ENCODE measurements at places on chromosomes 3 and 15.

GRCh38 chr15:25971053-25971452 lies 107.9 kb upstream of the ATP10A start:
- no peak for DNase-seq

DNA sequence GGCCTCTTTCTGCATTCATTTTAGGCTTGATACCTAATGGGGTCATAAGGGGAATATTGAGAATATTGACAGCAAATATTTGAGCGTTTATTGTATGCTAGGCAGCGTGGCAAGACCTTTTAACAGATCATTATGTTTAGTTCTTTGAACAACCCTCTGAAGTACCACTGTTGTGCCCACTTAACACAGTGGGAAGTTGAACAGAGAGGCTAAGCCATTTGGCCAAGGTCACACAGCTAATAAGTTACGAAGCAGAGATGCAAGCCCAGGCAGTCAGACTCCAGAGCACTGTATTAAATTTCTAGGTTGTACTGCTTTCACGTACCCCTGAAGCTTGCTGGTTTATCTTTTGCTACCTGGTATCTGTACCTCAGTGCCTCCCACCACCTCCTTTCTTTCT lies 1.1 kb downstream of the RAB7A start:
- DNase-seq = no peak

DNA sequence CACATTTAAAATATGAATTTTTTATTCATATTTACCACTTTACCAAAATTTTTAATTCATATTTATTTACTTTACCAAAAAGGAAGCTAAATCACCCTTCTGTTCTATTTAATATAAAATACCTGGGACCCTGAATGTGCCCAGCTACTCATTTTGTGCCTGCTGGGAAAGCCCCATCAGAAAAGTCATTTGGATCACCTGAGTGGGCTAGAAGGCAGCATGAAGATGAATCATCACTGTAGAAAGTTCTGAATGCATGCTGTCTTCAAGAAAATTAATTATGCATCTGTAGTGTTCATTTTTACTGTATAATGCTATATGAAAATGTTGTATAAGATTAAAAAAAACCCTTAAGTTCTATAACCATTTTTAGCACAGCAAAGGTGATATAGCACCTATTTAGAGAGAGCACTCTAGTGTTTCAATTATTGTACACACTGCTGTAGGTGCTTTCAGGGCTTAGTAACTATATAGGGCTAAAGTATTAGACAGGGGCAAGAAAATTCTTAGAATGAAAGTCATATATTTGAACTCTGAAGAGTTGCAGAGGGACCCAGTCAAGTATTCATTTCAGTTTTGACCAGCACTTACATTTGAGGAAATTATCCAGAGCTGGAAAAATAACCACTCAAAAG lies 175.1 kb downstream of the NFKBIZ start:
- no peak for DNase-seq

DNA sequence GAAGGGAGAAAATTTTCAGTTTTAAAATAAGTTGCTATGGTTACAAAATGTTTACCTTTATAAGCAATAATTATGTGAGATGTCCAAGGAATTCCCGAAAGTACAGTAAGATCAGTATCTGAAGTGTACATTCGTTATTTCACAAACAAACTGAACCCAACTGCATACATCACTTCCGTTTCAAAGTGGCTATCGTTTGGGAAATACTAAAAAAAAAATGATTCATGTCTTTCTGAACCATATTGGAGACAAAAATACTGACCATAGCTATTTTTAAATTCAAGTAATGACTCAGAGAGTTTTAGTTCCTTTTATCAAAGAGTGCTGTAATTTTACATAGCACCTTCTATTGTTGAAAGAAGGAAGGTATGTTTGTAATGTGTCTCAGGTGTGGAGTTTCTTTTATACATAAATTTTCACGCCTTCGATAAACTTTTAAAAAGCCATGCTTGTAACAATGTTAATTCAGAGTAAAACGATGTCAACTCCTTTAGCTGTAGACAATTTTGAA lies 8.0 kb upstream of the ANKRD28 start:
- DNase-seq = no peak

DNA sequence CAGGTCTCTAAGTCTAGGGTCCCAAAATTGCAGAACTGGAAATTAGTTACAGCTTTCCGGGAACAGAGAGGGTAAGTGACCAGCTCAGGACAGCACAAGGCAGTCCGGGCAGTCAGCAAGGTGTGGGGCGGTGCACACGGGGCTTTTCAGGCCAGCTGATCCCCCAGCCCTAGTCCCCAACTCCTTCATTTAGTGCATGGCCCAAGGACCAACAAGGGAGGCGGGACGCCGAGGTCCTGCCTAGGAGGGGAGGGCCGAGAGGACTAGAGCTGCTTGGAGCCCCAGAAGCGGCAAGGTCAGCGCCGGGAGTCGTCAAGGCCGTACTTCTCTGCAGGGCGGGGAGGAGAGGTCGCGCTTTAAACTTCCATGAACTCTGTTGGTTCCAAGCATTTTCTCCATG lies 2.0 kb upstream of the PDE8A start:
- no peak for DNase-seq

GRCh38 chr3:41405466-41405865 lies 206.2 kb downstream of the CTNNB1 start:
- no peak for DNase-seq

DNA sequence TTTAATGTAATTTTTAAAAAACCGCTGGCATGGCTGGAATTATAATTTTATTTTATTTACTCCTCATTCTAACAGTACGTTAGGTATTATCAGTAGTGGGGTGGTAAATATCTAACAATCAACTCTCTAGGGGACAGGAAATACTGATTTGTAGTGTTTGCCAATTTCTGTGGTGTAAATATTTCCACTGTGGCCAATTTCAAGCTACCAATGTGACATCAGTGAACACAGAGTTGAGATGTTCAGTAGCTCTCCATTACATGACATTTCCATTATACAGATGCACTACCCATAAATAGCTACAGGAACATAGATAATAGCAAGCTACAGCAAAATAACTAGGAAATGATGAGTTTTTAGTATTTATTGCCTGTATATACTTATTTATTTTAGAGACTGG lies 10.0 kb upstream of the ARL8B start:
- DNase-seq = no peak

- DNase-seq = no peak
Observed at GRCh38 chr3:123071146-123071545, 4.3 kb downstream of the PDIA5 start.

DNA sequence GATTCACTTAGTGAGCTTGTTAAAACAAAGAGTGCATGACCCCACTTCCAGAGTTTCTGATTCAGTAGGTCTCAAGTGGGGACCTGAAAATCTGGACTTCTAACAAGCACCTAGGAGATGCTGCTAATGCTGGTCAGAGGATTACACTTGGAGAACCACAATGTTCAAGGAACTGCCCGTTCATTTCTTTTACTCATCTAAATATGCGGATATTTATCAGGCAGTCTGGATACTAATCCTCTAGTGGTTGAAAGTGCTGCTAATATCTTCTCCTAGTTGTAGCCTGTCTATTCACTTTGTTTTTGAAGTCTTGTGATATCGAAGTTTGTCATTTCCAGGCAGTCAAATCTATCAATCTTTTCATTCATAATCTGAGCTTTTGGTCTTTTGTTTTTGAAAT lies 86.8 kb downstream of the RFX7 start:
- no peak for DNase-seq

GRCh38 chr3:21484828-21485144 lies 266.2 kb downstream of the ZNF385D start:
- no peak for DNase-seq

- no peak for DNase-seq
Observed at GRCh38 chr3:94259291-94259690, 196.4 kb downstream of the NSUN3 start.

GRCh38 chr3:123616593-123616992 lies 31.7 kb upstream of the HACD2 start:
- no peak for DNase-seq

GRCh38 chr3:100556673-100557310 lies 52.6 kb upstream of the ADGRG7 start:
- DNase-seq = no peak

- DNase-seq = no peak
Observed at GRCh38 chr3:58161435-58162398, 49.1 kb downstream of the DNASE1L3 start.

DNA sequence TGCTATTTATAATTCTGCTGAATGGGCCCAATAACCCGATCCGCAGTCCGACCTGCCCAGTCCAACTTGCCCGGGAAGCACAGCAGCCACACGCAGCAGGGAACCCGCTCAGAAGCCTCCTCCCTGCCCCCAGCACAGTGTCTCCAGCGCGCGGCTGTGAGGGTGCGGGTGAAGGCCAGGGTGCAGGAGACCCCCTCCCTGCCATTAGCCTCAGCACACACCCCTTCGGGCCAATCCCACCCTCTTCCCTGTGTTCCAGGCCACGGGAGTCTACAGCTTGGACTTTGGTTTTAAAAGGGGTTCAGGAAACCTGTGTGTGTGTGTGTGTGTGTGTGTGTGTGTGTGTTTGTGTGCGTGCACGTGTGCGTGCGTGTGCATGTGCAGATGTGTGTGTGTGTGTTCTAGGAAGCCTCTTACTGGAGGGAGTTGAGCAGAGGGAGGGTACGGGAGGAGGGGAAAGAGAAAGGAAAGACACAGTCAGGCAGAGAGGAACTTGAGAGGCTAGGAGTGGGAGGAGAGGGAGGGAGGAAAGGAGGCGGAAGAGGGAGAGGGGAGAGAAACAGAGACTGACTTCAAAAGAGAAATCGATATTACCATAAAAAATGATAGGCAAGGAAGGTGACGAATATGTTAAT lies 34.2 kb downstream of the ATP2B2 start:
- no peak for DNase-seq

DNA sequence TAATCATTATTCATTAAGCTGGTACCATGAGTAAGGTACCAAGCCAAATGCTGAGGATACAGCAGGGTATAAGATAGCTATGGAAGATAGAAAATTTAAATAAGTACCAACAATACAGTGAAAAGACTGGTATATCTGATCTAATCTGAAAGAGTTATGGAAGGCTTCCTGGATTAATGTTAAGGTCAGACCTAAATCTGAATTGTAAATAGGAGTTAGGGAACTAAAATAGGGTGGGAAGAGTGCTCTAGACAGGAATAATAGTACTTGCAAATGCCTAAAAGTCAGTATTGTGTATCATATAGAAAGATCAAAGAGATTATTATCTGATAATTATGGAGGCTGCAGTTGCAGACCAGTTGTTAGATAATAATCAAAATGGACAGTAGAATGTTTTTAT lies 2.6 kb upstream of the ACKR4 start:
- DNase-seq = no peak

- DNase-seq = no peak
Observed at GRCh38 chr3:126267976-126268615, 87.7 kb upstream of the ALDH1L1 start.

DNA sequence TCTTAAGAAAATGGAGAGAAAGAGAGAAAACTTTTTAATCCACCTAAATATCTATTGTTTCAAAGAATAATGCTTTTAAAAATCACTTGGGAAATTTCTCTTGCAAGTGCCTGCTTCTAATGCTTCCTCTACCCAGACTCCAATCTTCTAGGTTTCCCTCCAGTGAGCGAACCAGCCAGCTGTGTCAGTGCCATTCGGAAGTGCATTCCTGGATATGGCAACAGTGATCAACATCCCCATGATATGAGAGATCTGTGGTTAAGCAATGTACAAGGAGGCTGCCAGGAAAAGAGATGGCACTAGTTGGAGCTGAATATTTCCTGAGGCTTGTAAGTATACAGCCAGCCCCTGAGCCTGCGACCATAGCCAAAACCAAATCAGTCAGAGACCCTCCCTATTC lies 53.3 kb upstream of the KCNMB2 start:
- DNase-seq = no peak

GRCh38 chr3:35596335-35596995 lies 42.9 kb upstream of the ARPP21 start:
- no peak for DNase-seq

GRCh38 chr15:33343275-33343674 lies 32.5 kb downstream of the RYR3 start:
- no peak for DNase-seq

- DNase-seq = no peak
Observed at GRCh38 chr3:117278424-117279190, 569.0 kb downstream of the TUSC7 start.

GRCh38 chr15:38065721-38066345 lies 131.4 kb downstream of the TMCO5A start:
- DNase-seq = no peak

DNA sequence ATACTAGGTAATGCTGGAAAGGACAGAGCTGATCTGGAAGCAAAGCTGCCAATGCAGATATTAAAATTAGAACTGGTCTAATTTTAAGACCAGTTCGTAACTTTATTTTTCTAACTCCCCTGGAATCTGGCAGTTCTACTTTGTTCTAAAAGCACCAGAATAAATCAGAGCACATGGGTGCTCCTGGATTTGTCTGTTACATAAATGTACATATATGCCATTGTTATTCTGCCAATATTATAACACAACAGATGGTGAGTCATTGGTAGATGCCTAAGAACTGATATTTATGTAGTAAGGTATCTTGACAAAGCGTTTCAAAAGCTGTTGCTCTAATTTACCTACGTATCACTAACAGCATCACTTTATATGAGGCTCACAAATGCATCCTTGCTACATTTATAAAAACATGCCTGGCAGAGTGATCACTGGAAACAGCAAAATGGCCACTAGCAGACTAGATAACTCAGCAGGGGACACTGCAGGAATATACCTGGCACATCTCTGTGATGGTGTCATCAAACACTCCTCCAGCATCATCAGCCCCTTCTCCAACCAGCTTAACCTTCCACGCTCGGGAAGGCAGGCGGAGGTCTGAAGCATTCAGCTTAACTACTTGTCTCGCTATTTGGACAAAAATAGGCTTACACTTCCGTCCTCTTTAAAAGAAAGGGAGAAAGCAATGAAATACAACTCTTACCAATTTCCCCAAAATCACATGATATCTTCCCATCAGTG lies 26.2 kb downstream of the FBXL22 start:
- no peak for DNase-seq

DNA sequence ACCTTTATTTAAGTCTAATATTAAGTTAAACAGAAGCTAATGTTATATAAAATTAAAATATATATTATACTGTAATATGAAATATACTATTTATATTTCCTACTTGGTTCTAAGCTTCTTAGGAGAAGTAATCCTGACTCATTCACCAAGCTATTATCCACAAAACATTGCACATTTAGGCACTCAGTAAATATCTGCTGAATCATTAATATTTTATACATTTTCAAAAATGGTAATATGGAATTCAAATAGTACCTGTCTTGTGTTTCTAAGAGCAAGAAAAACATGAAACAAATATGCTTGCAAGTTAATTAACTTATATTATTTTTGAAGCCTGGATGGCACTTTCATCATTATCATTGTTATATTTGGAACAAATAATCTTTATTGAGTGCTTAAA lies 153.0 kb upstream of the CNTN4 start:
- no peak for DNase-seq

DNA sequence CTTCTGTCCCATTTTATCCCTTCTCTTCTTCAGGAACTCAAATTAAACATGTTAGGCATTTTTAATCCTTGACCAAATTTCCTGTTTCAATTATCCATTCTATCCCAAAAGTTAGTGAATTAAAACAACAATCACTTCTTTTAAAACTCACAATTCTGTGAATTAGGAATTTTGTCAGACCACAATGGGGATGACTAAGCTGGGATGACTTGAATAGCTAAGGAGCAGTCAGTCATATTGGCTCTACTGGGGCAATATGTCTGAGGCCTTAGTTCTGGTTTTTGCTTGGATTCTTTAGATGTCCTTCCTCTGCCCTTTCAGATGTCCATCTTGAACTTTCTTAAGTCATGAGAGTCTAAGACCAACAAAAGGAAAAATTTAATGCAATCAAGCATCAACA lies 178.2 kb upstream of the TGFBR2 start:
- DNase-seq = no peak

- DNase-seq = no peak
Observed at GRCh38 chr3:62151591-62151990, 221.8 kb downstream of the FEZF2 start.

All from stimulated activated CD8-positive, alpha-beta memory T cell treated with anti-CD3 and anti-CD28 coated beads, Interleukin-15, amount 100 ng/mL, for 4 hours (primary cell).